ENCODE measurements at places on chromosomes 16 and 17. TPM values are rescaled to one million over a fixed set of nuclear protein-coding genes. Genes with fewer than 3 reads are reported as not detected.
A peak's percentile ranks its signal among the peaks of the same experiment; 100 is the strongest.

GRCh38 chr17:76658242-76658662 lies 14.7 kb upstream of the ST6GALNAC1 start:
- no peak overlapping the region for H3K4me3 ChIP-seq
- no peak for DNase-seq
- H3K4me1 ChIP-seq: no peaks in the 10 kb centered on the region
- no peaks in the 10 kb centered on the region for H3K27me3 ChIP-seq
- no peak overlapping the region for H3K27ac ChIP-seq

Gene LPO
- not detected for total RNA-seq

GRCh38 chr17:82750241-82750908 lies 1.5 kb upstream of the TBCD start:
- no peaks in the 10 kb centered on the region for H3K36me3 ChIP-seq
- no peaks in the 10 kb centered on the region for H3K27me3 ChIP-seq
- no peak overlapping the region for H3K4me3 ChIP-seq
- peaks cover 6% of the 10 kb centered on the region for H3K4me1 ChIP-seq
- DNase-seq: no peak
- H3K27ac ChIP-seq: no peak overlapping the region

DNA sequence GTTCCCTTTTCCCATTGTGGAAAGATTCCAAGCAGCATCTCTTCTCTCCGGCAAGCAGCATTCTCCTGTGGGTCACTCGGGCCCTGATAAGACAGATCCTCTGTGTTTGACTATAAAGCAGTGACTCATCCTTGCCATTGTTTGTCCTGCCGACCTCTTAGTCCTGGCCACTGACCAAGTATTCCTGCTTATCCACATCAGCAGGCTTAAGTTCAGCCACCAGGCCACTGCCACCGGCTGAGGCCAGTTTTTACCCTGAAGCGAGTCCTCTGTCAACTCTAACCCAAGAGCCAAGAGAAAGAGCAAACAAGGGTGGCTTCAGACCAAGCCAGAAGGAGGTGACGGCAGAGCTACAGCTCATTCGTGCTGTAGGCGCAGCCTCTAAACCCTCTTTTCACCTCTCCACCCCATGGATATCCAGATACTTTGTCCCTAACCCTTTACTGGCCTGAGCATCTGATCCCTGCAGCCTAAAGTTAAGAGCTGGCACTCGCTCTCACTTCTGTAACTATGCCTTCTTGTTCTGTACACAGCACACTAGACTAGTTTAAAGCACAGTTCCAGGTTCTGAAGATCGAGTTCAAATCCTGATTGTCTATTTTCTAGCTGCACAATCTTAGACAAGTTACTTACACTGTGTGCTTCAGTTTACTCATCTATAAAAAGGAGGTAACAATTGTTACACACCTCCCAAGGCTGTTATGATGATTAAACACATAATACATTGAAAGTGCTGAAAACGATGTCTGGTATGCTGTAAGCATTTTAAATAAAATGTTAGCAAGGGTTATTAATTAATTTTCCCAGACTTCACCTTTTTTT lies 31.0 kb downstream of the SOX9 start:
- peaks cover 3% of the 10 kb centered on the region for H3K27me3 ChIP-seq
- H3K4me1 ChIP-seq: peaks cover 15% of the 10 kb centered on the region
- H3K36me3 ChIP-seq: no peaks in the 10 kb centered on the region

GRCh38 chr17:38877130-38877851 lies 7.4 kb downstream of the LASP1 start:
- no peak for DNase-seq
- no peaks in the 10 kb centered on the region for H3K27me3 ChIP-seq
- H3K4me3 ChIP-seq: no peak overlapping the region
- no peak overlapping the region for H3K27ac ChIP-seq
- peaks cover 21% of the 10 kb centered on the region for H3K36me3 ChIP-seq

- no peaks in the 10 kb centered on the region for H3K36me3 ChIP-seq
- no peak overlapping the region for H3K4me3 ChIP-seq
- DNase-seq: peak; percentile 23
- peaks cover 2% of the 10 kb centered on the region for H3K4me1 ChIP-seq
Observed at GRCh38 chr16:6016530-6017184, 919.1 kb upstream of the EEF2KMT start.

DNA sequence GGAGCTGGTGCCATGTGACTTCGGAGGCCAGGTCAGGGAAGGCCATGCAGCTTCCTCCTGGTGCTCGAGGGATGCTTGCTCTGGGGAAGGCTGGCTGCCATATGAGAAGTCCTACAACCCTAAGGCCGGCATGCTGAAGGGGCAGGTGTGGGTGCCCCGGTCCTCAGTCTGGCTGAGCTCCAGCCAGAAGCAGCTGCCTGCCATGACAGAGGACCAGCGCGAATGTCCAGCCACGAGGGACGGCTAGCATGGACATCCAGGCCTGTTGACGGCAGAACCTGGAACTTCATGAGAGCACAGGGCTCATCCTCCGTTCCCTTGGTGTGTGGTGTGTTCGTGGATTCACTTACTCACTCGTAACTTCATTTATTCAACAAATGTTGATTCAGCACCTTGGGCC lies 140.6 kb downstream of the IRF8 start:
- no peak overlapping the region for H3K4me3 ChIP-seq
- H3K27me3 ChIP-seq: peaks cover 33% of the 10 kb centered on the region
- no peak overlapping the region for H3K27ac ChIP-seq
- no peaks in the 10 kb centered on the region for H3K4me1 ChIP-seq
- H3K36me3 ChIP-seq: no peaks in the 10 kb centered on the region

DNA sequence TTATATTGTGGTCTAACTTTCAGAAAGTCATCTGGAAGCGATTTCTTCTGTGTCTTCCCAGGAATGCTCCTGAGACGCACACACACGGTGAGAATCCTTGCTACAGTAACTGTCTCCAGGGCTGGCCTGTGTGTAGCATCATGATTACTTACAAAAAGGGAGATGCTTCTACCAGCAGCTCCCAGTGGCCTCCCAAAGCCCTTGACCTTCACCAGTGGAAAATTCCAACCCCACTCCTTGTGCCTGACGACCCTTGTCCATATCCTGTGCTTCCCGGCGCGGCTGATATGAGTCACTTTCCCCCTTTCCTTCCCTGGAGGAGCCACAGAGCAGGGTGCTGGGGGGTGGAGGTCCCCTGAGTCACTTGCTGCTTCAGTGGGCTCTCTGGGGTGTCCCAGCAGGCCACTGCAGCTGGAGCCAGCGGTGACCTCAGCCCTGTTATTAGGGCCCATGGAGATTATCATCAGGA lies 22.1 kb upstream of the NAT9 start:
- H3K36me3 ChIP-seq: peaks cover 18% of the 10 kb centered on the region
- H3K27me3 ChIP-seq: no peaks in the 10 kb centered on the region
- peak overlapping the region; percentile 0 for H3K27ac ChIP-seq
